C1 segment of cervical spinal cord (tissue), 14 donors: ENCODE measurements at places on chromosomes 1 and 21.
A peak's percentile ranks its signal among the peaks of the same experiment; 100 is the strongest.

- no peak for DNase-seq
Observed at GRCh38 chr1:241482761-241483250, 36.7 kb downstream of the FH start.

DNA sequence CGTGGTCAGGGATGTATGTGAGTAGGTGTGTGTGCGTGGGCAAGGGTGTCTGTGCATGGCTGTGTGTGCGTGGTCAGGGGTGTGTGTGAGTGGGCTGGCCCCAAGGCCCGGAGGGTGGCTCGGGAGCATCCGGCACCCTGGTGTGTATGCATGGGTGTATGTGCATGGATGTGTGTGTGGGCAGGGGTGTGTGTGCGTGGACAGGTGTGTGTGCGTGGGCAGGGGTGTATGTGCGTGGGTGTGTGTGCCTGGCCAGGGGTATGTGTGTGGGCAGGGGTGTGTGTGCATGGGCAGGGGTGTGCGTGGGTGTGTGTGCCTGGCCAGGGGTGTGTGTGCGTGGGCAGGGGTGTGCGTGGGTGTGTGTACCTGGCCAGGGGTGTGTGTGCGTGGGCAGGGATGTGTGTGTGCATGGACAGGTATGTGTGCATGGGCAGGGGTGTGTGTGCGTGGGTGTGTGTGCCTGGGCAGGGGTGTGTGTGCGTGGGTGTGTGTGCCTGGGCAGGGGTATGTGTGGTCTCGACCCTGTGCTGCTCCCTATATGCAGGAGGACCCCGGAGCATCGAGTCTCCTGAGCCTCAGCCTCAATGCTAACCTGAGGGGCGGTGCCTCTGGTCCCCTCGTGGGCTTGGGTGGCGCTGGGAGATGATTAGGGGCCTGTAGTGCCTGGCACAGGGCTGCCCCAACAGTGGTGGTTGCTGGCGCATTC is 16.3 kb downstream of the ARHGEF16 start:
- no peak for DNase-seq

DNA sequence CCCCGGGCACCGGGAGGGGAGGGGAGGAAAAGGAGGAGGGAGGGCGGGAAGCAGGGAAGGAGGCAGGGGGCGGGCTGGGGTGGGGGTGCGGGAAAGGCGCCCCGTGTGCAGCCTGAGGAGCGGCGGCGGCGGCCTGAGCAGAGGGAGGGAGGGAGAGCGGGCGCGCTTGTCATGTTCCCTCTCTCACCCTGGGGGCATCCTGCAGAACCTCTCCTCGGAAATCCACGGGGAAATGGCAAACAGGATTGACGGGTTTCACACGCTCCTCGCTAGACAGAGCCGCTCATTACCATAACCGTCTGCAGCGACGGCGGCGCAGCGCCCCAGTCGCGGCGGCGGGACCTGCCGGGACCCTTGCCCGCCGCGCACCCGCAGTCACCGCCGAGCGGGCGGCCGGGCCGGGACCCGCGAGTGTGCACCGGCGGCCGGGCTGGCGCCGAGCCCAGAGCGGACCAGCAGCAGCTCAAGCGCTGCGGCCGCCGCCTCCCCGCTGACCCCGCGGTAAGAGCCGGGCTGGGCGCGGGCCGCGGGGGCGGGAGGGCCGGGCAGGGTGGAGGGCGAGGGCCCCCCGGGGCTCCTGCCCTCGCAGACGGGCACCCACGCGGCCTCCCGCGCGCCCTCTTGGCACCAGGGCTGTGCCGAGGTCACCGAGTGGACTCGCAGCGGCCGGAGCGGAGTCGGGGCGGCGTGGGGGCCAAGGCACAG is at the start of gene SERTAD4:
TSS of gene SERTAD4 (plus strand) at position 286 of the 705 bp plus-strand sequence. CDS start 5,165 bp downstream, outside the sequence.
- peak; percentile 77 for DNase-seq

- DNase-seq: no peak
Observed at GRCh38 chr1:25065321-25065721, 135.2 kb upstream of the RUNX3 start.

- no peak for DNase-seq
Observed at GRCh38 chr1:110498270-110498669, 20.7 kb downstream of the KCNA10 start.

DNA sequence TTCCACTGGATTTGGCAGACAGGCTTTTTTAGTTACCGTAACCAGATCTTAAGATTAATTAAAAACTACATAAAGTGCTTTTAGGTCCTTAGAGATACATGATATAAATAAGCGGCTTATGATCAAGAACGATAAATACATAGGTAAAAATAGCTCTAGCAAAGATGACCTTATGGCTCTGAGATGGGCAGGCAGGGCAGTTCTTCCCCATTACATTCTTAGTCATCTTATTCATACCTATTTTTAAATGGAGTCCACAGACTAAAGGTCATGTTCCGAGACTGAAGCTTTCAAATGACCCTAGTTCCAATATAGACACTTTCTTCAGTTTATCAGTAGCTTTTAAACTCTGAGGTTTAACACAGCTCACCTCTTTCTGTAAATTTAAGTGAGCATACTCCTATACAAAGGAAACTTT is 4.3 kb downstream of the MCL1 start:
- DNase-seq: no peak

GRCh38 chr21:33412832-33413519 is 9.8 kb downstream of the IFNGR2 start:
- no peak for DNase-seq

DNA sequence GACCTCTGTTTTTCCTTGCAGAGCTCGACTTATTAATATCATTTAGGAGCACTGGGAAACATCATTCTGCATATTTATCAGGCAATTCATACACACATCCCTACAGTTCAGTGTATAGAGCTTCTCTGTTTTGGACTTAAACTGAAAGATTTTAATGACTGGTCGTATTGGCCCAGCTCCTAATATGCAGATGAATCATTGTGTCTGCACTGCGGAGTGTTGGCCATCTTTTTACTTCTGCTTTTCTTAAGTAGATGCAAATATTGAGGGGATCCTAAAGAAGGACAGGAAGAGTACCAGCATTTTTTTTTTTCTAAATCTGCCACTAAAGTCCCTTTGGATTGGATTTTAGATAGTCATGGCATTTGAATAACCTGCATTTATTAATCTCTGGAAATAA is 154.8 kb downstream of the BACH1 start:
- DNase-seq: no peak

GRCh38 chr1:209062863-209063262 is 520.7 kb upstream of the CAMK1G start:
- DNase-seq: no peak

GRCh38 chr21:45575993-45576837 is 34.0 kb upstream of the SLC19A1 start:
- no peak for DNase-seq

- no peak for DNase-seq
Observed at GRCh38 chr1:206790502-206791250, 18.4 kb upstream of the IL10 start.

DNA sequence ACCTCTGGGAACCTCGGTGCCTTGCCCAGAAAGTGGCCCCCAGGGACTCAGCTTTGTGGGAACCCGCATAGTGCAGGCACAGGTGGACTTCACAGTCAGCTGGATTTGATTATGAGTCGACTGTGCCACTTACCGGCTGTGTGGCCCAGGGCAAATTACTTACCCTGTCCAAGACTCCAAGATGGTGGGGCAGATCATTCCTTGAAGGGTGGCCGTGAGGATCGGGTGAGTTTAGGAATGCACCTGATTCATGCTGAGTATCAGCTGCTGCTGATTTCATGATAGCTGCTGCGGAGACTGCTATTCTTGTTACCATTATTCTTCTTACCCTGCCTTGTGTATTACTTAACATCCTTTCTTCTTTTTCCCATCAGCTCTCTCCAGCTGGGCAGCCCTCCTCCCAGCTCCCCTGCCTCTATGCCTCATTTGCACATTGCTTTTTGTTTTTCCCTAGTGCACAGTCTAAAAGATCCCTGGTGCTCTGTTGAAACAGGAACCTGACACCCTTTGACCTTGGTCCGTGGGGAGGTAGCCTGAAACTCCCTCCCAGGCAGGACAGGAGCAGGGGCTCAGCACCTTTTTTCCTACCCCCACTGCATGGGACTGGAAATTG is 40.5 kb upstream of the FHAD1 start:
- no peak for DNase-seq

GRCh38 chr1:87046951-87047350 is 132.5 kb downstream of the HS2ST1 start:
- no peak for DNase-seq

DNA sequence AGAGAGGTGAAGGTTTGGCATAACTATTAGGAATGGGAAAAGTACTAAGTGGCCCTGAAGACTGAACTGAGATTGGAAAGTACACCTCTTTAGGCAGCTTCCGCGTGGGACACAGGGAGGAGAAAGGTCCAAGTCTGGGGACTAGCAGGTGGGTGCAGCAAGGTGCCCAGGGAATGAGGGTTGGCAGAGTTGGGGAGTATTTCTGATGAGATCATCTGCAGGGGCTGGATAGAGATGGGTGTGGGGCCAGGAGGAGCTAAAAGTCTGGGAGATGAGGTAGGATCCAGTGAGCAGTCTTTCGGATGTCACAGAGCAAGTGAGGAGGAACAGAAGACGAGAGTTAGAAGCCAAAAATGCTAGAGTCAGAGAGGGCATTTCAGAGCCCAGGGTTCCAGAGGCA is 36.1 kb downstream of the CDCA8 start:
- no peak for DNase-seq

DNA sequence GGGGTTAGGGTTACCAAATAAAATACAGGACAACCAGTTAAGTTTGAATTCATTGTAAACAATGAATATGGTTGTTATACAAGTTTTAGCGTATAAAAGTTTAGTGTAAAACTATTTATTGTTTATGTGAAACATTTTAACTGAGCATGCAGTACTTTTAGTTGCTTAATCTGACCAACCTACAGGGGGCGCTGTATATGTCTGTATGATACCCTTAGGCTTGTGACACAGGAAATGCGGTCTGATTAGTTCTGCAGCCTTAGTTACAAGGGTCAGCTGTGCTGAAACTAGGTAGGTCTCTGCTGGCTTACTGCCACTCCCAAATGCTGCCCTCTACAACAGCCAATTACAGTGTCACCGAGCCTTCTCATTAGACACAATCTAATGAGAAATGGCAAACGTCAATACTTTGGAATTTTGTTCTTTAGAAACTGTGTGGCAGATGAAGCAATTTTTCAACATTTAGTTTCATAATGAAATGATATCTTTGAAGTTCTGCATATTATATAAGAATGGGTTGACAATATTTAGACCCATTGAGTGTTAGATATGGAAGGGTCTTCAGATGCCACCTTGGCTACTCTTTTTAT is 56.2 kb downstream of the NTNG1 start:
- no peak for DNase-seq

GRCh38 chr1:50873458-50874187 is 86.4 kb downstream of the FAF1 start:
- DNase-seq: peak; percentile 3

- no peak for DNase-seq
Observed at GRCh38 chr1:185656663-185657062, 77.5 kb upstream of the HMCN1 start.

DNA sequence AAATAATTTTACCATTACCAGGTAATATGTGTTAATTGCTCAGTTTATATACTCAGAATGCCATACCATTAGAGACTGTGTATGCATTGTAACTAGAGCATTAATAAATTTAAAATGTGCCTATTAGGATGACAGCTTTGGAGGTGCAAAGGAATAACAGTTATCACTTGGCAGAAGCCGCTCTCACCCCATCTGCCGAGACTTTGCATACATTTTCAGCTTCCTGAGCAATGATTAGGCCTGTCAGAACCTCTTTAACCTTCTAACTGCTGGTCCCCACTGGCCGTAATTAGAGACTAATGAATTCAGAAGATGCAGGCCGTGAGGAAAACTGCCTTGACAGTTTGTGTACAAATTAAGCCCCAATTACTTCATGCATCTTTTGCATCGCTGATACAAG is 158.0 kb upstream of the PROX1 start:
- DNase-seq: no peak

DNA sequence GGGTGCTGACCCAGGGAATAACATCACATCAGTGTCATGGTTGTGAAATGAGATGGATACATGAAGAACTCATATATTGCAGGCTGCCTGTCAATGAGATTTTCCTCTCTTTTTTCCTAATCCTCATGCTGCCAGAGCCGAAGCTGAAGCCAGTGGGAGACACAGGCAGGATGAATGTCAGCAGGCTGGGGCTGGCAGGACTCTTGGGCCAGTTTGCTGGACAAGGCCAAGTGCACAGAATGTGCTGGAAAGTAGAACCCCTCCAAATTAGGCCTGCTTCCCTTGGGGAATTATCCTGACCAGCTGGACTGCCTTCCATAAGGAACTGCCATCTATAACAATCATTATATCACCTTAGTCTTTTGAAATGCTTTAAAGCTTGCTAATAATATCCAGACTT is 31.4 kb downstream of the SLC44A3 start:
- DNase-seq: peak; percentile 45

GRCh38 chr1:231278100-231278790 is 37.2 kb downstream of the GNPAT start:
- no peak for DNase-seq

DNA sequence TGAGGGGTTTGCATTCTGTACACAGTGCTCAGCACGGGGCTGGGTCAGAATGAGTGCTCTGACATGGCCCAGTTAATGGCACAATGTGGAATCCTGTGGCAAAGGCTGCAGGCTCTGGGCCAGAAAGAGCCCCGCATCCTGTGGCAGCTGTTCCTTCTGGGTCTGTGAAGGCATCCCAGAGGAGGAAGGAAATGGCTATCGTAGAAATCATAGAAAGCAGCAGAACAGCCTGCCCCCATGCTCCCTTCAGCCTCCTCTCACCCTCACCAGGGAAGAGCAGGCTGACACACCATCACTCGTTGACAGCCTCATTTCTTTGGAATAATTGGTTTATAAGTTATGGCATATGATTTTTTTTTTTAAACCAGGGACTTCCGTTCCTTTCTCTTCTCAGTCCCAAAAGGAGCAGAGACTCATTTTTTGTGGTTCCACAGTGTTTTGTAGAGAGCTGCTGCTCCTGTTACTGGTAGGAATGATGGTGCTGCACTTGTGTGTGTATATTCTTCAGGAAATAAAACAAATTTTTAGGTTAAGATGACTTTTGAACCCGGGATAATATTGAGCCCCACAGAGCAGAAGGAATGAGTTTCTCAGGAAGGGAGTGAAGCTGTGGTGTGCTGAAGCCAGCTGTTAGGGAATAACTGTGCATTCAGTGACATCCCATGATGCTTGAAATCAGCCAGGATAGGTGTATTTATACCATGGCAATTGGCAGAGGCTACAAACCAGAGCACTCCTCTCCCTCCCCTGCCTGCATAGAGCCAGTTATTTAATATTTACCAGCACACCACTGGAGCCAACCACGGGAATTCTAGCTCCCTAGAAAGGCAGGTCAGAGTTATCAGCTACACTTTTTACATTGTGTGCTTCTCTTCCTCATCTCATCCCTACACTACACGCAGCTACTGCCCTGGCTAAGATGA is 32.0 kb downstream of the PLXNA2 start:
- no peak for DNase-seq
